ENCODE measurements at places on chromosomes 5 and 9.

GRCh38 chr5:143249851-143250250 is 153.6 kb downstream of the NR3C1 start:
- no peak for DNase-seq

DNA sequence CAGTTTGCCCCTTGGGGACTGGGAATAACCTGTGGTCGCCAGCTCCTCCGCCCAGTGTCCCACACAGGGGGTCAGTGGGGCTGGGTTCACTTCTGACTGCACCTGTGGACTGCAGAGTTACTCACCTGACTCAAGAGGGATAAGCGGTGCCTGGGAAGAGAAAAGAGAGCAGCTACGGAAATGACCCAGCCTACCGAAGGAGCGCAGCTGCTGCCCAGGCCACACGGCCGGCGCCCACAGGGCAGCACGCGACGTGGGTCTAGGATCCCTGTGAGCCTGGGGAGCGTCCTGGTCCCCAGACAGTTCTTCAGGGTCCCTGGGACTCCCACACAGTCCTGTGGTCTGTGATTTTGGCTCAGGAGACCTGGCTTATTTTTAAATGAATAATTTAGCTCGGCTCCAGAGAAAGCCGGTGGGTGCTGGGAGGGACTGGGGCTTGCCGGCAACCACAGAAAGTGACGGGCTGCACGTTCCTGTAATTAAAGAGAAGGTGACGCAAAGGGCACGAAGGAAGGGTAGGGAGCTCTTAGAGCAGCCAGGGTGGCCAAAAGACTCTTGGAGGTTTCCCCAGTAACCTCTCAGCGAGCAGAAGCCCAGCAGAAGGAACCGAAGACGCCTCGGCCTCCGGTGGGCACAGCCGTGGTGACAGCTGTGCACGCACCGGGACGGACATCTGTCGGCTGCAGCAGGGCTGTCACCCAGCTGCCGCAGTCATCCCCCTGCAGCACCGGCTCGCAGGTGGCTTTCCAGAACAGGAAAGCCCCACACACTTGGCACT is 97.5 kb upstream of the FCN2 start:
- no peak for DNase-seq

- DNase-seq = no peak
Measured at GRCh38 chr9:128457207-128457606, 1.4 kb downstream of the ODF2 start.

- DNase-seq = no peak
Measured at GRCh38 chr5:66854416-66854815, 258.2 kb downstream of the MAST4 start.

GRCh38 chr5:139401546-139401945 is 2.3 kb downstream of the SPATA24 start:
- no peak for DNase-seq

GRCh38 chr9:127244609-127245601 is 19.7 kb upstream of the GARNL3 start:
- peak; percentile 95 for DNase-seq

DNA sequence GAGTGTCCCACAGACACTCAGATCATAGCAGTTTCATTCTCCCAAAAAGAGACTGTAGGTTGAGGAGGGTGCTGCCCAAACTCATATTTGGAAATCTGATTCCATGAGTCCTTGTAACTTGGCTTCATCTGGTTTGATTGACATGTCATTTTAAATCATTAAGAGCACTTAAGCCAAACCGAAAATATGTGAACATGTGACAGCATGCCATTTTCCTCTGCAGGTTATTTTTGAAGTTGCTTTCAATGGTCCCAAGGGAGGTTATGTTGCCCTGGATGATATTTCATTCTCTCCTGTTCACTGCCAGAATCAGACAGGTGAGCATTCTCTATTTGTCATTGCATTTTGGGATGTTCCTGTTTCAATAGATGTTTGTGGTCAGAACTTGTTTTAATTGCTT is 87.6 kb downstream of the MAMDC2 start:
- DNase-seq = peak; percentile 9

DNA sequence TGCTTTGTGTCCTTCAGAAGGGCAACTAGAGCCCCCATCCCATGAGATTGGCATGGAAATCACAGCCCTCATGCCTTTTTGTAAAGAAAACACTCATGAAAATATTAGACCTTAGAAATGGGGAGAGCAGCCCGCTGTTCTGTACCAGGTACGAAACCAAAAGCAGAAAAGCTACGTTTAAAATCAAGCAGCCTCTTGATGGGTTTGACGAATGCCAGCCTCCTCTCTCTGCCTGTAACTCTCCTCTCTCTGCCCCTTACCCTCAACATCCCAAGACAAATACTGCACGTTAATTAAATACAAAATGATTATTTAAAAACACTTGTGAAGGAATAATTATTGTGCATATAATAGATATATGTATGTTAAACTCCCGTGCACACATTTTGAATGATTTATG is 331.7 kb upstream of the PANK3 start:
- no peak for DNase-seq

DNA sequence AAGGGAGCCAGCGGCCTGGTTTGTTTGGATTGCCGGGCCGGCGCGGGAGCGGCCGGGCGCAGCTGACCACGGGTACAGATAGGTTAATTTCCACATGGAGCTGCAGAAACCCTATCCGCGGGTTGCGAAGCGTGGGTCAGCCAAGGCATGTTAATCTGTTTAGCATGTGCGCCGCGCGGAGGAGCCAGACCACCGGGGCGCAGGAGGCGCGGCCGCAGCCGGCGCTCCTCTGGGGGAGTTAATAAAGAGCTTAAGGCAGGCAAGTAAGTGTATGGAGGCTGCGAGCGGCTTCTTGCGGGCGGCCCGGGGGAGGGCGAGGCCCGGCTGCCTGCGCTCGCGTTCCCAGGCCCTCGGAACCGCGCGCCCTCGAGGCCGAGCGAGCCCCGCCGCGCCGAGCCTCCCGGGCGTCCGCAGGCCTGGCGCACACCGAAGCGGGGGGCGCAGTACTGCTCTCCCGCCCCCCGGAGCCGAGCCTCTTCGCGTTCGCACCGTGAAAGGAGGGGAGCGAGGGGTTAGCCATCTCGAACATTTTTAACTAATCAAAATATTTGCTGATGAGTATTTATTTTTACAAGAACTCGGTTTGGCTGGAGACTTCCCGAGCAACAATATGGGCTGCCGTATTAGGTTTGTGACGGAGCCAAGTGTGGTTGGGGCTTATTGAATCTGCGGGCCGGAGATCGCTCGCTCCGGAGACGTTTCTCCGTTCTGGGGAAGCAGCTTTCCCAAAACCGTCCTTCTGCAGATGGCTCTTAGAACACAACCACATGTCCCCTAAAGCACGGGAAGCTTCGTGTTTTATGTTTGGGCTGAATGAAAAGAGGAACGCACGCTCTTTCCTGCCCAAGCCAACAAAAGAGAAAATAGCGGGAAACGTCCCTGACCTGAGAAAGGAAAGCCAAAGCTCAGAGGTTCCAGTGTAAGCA is 28.8 kb downstream of the FOXD1 start:
- DNase-seq = no peak

- DNase-seq = no peak
Measured at GRCh38 chr5:128252196-128252595, 168.6 kb downstream of the SLC12A2 start.
